Left cardiac atrium (tissue), 4 donors: ENCODE measurements at places on chromosomes 4 and X. TPM values are rescaled to one million over a fixed set of nuclear protein-coding genes. Genes with fewer than 3 reads are reported as not detected.

The VEGFD gene
- total RNA-seq, result 2.5 TPM

DNA sequence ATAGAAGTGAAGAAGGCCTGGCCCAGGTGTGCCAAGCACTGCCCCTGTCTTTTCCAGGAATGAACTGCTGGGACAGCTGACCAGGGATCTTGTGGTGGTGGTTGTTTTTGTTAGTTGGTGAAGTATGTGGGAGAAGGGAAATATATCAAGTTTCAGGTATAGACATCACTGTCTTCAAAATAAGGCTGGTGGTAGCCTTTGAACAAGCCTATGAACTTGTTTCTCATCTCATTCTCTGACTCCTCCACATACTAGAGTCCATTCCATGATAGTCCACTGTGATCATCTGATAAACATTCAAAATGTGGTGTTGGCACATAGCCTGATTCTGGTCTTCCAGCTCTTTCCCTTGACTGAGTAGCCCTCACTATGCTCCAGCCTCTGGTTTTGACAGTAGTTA is 303.7 kb downstream of the CAMK2D start:
- no peak for DNase-seq

The OTUD5 gene
- 19.0 TPM for total RNA-seq

- DNase-seq, result no peak
Observed at GRCh38 chr4:18214411-18215055, 193.0 kb upstream of the LCORL start.

- no peak for DNase-seq
Observed at GRCh38 chr4:141425124-141425523, 204.4 kb downstream of the ZNF330 start.

- no peak for DNase-seq
Observed at GRCh38 chr4:79584902-79585301, 176.9 kb upstream of the GK2 start.

GRCh38 chrX:70808942-70809940 is 99.3 kb downstream of the TEX11 start:
- DNase-seq, result no peak

DNA sequence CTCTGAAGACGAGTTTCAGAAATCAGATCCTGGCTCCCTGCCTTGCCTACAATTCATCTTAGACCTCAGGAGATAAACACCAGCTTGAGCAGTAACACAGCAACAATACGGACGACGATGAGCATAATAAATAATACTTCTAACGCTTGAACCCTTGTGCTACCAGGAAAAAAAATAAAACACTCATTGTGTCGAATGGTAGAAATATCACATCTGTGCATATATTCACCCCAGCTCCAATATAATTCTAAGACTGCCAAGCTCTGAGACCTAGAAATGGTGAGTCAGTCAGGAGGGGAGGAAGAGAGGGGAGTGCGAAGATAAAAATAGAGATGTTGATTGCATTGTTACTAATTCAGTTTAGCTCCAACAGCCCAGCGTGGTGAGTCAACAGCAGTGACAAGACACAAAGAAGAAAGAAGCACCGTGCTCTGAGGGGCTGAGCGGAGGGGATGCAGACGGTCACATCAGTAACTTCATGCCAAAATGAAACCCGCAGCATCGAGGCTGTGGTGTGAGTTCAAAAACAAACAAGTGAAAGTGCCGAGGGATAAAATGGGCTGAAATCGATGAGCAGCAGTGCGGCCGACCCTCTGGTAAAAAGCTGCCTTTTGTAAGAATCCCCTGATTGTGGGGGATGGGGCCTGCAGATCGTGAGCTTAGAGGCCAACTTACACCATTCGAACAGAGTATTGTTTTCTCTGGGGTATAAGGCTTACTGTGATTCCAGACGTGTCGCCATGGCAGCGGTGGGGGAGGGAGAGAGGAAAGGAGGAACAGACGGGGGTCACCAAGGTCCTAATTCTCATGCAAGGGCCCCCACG is 150.4 kb downstream of the MGST2 start:
- DNase-seq, result peak; percentile 61

The CLDN2 gene
- 0.18 TPM for total RNA-seq

GRCh38 chrX:140608111-140608510 is 101.4 kb upstream of the LINC00632 start:
- DNase-seq, result no peak

The BEX1 gene
- total RNA-seq, result 8.9 TPM

DNA sequence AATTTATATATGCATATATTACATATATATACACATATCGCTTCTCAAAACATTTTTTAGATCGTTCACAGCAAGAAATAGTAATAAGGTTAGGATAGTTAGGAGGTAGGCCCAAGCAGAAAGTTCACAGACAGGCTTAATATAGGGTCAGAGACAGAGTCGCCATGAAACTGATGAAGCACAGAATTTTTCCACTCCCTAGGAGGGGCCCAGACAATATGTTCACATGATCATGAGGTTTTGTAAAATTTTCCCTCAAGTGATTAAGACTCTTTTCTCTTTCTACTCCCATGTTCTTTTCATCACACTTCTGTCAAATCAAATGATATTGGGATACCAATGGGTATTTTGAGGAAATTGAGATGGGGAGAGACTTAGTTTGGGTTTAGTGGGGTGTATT is 5.2 kb upstream of the ENAM start:
- DNase-seq, result no peak

The NWD2 gene
- total RNA-seq, result 1.6 TPM

DNA sequence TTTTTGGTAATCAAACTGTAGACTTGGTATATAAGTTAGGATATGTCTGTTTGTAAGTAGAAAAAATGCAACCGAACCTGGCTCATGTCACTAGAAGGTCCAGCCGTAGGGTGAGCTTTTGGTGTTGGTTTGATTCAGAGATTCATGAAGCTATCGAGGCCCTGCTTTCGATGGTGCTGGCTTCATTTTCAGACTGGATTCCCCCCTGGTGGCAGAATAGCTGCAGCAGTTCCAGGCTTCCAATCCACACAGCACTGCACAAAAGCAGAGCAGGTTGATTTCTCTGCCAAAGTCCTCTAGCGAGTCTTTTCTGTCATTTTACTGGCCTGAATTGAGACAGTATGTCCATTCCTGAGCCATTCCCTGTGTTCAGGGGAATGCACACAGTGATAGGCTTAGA is 33.1 kb downstream of the PDK3 start:
- no peak for DNase-seq

The FABP2 gene
- not detected for total RNA-seq

The TMEM35A gene
- not detected for total RNA-seq

DNA sequence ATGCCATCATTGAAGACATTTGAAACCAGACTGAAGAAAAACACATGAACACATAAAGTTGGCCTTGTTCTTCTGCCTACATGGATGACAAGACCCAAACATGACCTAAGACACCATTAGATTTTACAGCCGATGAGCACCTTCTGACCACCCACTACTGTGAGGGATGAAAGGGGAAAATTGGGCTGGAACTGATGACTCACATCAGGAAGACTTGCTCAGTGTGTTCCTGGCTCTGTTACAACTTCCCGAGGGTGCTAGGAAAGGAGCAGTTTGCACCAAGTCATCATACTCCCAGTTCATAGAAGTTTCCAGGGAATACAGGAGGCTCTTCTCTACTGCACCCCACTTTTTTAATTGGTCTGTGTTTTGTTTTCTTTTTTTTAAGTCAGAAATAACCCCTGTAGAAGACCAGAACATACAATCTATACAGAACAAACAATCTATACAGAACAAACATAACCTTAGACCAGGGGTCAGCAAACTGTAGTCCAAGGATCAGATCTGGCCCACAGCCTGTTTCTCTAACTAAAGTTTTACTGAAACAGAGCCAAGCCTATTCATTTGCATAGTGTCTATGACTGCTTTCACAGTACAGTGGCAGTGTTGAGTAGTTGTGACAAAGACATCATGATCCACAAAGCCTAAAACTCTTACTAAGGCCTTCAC is 25.3 kb downstream of the BTC start:
- DNase-seq, result no peak

- no peak for DNase-seq
Observed at GRCh38 chr4:155506745-155507144, 130.0 kb upstream of the MAP9 start.

- DNase-seq, result no peak
Observed at GRCh38 chr4:58603951-58604350, 1493.8 kb upstream of the IGFBP7 start.

- DNase-seq, result no peak
Observed at GRCh38 chrX:83658731-83659130, 150.6 kb downstream of the POU3F4 start.

DNA sequence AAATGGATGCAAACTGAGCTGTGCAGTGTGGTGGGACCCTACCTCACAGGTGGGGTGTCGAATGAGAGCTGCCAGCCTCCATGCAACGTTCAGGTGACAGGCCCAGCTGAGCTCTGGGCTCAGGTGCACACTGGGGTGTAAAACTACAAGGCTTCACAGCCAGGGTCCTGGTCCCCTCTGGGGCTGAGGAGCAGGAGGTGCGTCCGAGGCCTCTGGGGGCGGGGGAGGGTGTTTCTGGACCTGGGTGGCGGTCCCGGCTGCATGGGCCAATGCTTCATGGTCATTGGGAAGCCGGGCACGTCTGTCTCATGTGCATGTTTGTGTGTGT is 26.5 kb upstream of the SORCS2 start:
- DNase-seq, result no peak

GRCh38 chrX:12308420-12308819 is 170.1 kb downstream of the FRMPD4 start:
- DNase-seq, result no peak

- DNase-seq, result peak; percentile 14
Observed at GRCh38 chr4:20266215-20267082, 14.7 kb downstream of the SLIT2 start.

GRCh38 chrX:8201896-8202331 is 30.8 kb upstream of the VCX2 start:
- DNase-seq, result peak; percentile 47

The ABCG2 gene
- total RNA-seq, result 1.4 TPM

The HTN1 gene
- total RNA-seq, result not detected

DNA sequence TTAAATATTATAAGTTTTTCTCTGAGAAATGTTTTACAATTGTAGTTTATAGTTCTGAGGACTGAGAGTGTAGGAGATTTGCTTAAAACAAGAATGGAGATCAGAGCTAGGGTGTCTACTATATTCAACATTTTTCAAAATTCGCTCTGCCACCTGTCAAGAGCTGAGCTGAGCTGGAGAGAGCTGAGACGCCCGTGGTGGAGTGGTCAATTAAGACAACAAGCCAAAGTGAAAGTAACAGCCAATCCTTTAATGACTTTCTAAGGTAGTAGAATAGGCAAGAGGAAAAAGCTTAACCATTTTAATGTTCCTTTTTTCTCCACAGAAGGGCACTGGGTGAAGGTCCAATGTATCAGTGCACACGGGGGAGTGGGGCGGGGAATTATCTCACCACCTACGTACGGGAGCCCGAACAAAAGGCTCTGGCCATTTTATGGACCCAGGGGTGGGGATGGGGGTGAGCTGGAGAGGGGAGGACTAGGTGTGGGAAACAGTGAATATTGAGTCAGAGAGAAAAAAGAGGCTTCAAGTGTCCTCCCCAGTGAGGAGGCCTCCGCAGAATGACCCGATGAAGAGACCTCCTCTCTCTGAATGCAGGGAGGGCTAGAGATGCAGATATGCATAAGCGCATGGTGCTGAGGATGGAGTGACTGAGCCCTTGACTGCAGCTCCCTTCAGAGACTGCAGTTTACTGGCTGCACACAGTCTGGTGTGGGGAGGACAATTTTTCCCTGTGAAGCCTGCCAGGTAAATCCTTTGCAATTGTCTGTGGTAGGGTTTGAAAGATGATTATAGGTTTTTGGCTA is 60.8 kb downstream of the SPCS3 start:
- DNase-seq, result no peak

DNA sequence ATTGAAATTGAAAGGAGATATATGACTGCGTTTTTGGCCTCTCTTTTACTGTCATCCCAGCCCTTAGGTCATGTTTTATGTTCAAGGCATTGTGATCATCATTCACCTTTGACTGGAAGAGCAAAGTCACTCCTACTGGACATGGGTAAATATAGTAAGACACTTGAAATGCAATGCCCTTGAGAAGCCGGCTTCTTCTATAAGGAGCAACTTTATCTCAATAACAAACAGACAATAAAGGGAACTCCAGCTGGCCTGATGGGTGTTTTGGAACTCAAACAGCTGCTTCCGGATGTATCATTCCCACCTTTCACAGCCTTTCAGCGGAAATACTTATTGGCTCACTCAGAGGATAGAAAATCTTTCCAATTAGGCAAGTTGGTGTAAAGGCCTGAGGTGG is 65.1 kb upstream of the C4orf54 start:
- no peak for DNase-seq

DNA sequence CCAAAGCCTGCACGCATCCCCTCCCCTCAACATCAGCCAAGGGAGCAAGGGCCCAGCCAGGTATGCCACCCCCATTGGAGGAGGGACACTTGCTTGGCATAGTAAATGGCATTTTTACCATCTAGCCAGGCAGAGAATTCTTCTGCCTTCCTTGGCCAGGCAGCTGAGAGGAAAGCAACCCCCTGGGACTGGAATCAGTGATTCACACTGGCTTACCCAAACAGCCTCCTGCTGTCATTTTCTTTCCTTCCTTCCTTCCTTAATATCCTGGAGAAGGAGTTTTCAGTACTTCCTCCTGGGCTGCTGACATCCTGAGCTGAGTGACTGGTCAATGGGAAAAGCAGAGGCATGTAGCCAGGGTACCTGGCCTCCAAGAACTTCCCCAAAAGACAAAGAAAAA is 28.6 kb upstream of the KIAA1210 start:
- DNase-seq, result no peak

The CLCN4 gene
- 22.2 TPM for total RNA-seq

GRCh38 chr4:140645614-140646412 is 77.1 kb upstream of the UCP1 start:
- no peak for DNase-seq

The DCLK2 gene
- total RNA-seq, result 7.7 TPM

The SSX1 gene
- total RNA-seq, result not detected

The MBNL3 gene
- total RNA-seq, result 74.6 TPM

The CCDC149 gene
- 14.9 TPM for total RNA-seq

DNA sequence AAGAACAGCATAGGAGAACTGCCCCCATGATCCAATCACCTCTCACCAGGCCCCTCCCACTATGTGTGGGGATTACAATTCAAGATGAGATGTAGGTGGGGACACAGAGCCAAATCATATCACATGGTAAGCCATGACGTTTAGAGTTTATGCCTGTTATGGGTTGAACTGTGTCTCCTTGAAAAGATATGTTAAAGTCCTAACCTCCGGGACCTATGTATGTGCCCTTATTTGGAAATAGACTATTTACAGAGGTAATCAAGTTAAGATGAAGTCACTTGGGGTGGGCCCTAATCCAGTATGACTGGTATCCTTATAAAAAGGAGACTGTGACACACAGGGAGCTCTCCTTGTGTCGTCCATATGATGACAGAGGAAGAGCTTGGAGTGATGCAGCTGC is 25.2 kb upstream of the SLC2A9 start:
- DNase-seq, result no peak

DNA sequence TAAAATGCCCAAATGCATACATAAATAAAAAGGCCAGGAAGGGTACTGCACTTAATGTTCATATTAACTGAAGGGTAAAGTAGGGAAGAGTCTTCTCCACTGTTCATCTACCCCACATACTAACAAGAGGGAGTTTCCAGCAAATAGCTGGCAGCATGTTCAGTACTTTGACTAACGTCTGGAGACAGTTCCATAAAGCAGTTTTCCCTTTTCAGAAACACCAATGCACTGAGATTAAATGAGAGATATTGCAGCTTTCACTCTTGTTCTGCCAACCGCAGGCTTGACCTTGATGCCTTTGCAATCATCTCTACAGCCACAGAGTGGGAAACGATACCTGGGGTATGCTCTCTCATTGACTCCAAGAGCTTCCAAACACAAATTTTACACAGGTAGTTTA is 2123.1 kb upstream of the TENM3 start:
- DNase-seq, result no peak
